ENCODE measurements at places on chromosomes 11 and 22.

GRCh38 chr22:28247136-28247535, 328.1 kb upstream of the PITPNB start:
- no peak for DNase-seq

DNA sequence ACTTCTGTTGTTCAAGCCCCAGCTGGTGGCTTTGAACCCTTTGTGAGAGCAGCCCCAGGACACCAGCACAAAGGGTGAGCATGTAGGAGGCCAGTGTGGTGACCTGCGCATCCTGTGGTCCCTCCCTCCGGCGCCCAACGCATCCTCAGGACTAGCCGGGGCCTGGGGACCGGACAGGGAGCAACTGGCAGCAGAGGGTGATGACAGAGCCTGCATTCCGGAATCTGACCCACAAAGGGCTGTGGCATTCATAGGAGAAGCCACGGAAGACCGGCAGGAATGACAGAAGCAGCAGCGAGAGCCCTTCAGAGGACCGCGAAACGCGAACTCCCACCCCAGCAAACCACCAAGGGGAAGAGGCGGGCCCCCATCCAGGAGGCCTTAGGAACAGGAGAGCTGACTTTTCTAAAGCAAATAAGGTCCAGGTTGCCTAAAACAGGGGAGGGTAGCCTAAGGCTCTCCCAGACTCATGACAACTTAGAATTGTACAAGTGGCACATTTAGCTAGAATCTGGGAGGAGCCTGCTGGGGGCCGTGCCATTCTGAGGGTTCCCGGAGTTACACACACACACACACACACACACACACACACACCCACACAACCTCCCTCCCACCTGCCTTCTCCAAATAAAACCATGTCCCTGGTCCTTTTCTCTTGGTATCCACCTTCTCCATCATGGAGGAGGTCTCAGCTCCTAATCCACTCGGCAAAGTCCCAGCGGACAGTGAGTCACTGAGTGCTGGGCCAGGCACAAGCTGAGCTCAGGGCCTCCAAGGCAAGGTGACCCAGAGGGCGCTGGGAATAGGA, 232.7 kb downstream of the CTTN start:
- no peak for DNase-seq

GRCh38 chr22:21044931-21045584, 688 bp upstream of the LRRC74B start:
- no peak for DNase-seq

GRCh38 chr11:1335811-1336761, 26.7 kb upstream of the TOLLIP start:
- no peak for DNase-seq

DNA sequence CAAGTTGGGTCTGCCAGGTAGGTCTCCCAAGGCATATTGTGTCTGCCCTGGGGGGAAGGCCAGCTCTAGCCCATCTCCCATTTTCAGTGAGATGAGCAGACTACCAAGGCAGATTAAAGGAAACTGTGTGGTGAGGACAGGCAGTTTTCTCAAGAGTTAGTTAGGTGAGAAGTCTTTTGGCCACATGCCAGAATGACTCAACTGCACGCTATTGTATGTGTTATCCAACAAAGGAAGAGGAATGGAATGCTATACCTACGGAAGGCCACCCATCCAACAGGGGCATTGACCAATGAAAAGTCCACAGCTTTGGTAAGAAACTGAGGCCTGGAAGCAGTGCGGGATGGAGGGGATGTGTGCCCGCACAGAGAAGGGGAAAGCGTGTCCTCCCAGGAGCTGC, 941.7 kb downstream of the NTM start:
- no peak for DNase-seq

- no peak for DNase-seq
Observed at GRCh38 chr11:12995188-12995587, 13.9 kb upstream of the RASSF10 start.

DNA sequence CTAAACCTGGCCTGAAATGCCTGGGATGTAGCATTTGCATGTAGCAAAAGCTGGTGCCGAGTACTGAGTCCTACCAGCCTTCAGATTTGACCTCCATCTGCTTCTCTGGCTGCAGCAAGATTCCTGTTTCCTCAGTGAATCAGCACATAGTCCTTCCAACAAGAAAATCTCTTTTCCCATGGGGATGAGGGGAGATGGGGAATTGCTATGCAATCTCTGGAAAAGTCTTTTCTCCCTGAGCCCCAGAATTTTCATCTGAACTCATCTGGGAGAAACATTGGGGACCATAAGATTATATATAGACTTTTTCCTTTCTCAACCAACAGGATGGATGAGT, 32.0 kb upstream of the YWHAH start:
- DNase-seq = no peak

DNA sequence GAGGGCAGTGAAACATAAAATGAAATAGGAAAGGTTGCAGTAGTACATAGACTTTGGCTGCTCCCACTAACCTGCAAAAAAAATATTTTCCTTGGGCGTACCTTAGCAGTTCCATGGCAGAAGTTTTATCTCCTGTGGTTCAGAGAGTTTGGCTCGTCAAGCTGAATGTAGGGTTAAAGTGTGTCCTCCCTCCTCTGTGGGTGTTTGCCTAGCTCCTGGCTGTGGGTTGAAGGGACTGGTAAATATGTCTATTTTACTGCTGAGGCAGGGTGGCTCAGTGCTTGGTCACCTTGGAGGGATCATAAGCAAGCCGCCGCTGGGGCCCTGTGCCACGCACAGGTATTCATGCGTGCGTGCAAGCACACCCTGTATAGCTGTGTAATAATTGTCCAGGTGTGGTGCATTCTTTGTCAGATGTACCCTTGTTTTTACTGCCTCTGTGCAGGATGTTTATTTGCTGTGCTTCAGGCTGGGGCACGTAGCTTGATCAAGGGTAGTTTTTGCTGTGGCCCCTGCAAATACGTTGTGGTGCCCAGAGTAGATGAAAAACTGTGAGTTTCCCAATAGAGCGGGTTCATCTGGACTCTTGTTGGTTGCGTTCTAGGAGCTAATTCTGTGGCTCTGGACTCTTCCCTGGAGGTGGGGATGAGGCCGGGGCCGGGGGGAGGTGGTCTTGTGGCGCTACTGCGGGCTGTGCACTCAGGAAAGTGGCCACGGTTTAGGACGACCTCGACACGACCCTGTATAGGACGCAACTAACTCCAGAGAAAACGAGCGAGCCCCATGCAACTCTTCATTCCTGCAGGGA, 732 bp upstream of the SORL1 start:
- no peak for DNase-seq

Measured in posterior cingulate gyrus (tissue), 11 donors.